ENCODE measurements at places on chromosomes 12 and 14. TPM values are rescaled to one million over a fixed set of nuclear protein-coding genes. Genes with fewer than 3 reads are reported as not detected.

The FOXM1 gene
- polyA plus RNA-seq, result 21.7 TPM

The PIP4P1 gene
- 21.5 TPM for polyA plus RNA-seq

The CACNA1C gene
- polyA plus RNA-seq, result not detected

The CYP46A1 gene
- 6.5 TPM for polyA plus RNA-seq

The RNF34 gene
- polyA plus RNA-seq, result 28.4 TPM

The RD3L gene
- not detected for polyA plus RNA-seq

The NTS gene
- polyA plus RNA-seq, result 1.6 TPM

The GPX2 gene
- polyA plus RNA-seq, result 0.60 TPM

The ERBB3 gene
- polyA plus RNA-seq, result 2,162 TPM

The ANKRD33 gene
- not detected for polyA plus RNA-seq

The GPRC5A gene
- polyA plus RNA-seq, result 8.5 TPM

The VASH1 gene
- polyA plus RNA-seq, result 64.5 TPM

The KRT8 gene
- polyA plus RNA-seq, result 2.2 TPM

The SLC7A7 gene
- 31.8 TPM for polyA plus RNA-seq

The ZDHHC22 gene
- polyA plus RNA-seq, result 0.41 TPM

The POP5 gene
- 21.8 TPM for polyA plus RNA-seq

The KRT72 gene
- not detected for polyA plus RNA-seq

The SLCO1B1 gene
- not detected for polyA plus RNA-seq

The GALNT9 gene
- polyA plus RNA-seq, result not detected

The NTN4 gene
- polyA plus RNA-seq, result 20.4 TPM

The MOAP1 gene
- polyA plus RNA-seq, result 17.5 TPM

The TSHR gene
- polyA plus RNA-seq, result 0.75 TPM

The TEP1 gene
- polyA plus RNA-seq, result 20.1 TPM

The YARS2 gene
- polyA plus RNA-seq, result 28.0 TPM

The PLEKHG7 gene
- polyA plus RNA-seq, result not detected

The TAS2R8 gene
- not detected for polyA plus RNA-seq

The GSKIP gene
- not detected for polyA plus RNA-seq

The SERPINA10 gene
- polyA plus RNA-seq, result not detected

The FGF23 gene
- polyA plus RNA-seq, result 0.05 TPM

The RASSF9 gene
- 4.9 TPM for polyA plus RNA-seq

The BMP4 gene
- polyA plus RNA-seq, result 15.4 TPM

The LTBP2 gene
- polyA plus RNA-seq, result 8.7 TPM

The AQP2 gene
- 0.40 TPM for polyA plus RNA-seq

The LPAR5 gene
- polyA plus RNA-seq, result 1.5 TPM

The TOMM20L gene
- polyA plus RNA-seq, result 0.58 TPM

The CNTN1 gene
- polyA plus RNA-seq, result 11.2 TPM

The SLC2A14 gene
- not detected for polyA plus RNA-seq

The PAX9 gene
- polyA plus RNA-seq, result 0.51 TPM

The OR4E2 gene
- polyA plus RNA-seq, result not detected

The PROX2 gene
- polyA plus RNA-seq, result 0.16 TPM

The CLEC4E gene
- not detected for polyA plus RNA-seq
